ENCODE measurements at places on chromosomes 13 and 19. TPM values are rescaled to one million over a fixed set of nuclear protein-coding genes. Genes with fewer than 3 reads are reported as not detected.

Gene ZNF20
- 4.1 TPM for total RNA-seq

- H3K27ac ChIP-seq: no peak overlapping the region
- no peaks in the 10 kb centered on the region for H3K27me3 ChIP-seq
- no peaks in the 10 kb centered on the region for H3K4me1 ChIP-seq
- no peak overlapping the region for H3K4me3 ChIP-seq
Measured at GRCh38 chr13:61884830-61885229, 469.2 kb upstream of the PCDH20 start.

DNA sequence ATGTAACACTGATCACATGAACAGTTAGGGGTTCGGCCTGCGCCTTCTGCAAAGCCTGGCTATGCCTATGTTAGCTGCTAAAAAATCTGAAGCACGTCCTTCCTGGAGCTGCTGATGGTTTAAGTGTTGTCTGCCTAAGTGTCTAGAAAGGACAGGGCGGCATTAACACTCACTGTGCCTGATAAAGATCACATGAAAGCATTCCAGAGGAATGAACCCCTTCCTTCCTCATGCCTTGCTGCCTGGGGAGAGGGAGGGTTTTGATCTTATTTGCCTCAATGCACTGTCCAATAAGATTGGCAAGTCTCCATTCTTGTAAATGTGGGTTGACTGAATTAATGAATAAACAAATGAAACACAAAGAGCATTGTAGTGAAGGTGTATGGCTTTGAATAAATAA lies 5.2 kb downstream of the DOCK9 start:
- no peaks in the 10 kb centered on the region for H3K36me3 ChIP-seq
- no peak overlapping the region for H3K27ac ChIP-seq
- no peaks in the 10 kb centered on the region for H3K27me3 ChIP-seq
- peaks cover 45% of the 10 kb centered on the region for H3K4me1 ChIP-seq
- no peak for DNase-seq

DNA sequence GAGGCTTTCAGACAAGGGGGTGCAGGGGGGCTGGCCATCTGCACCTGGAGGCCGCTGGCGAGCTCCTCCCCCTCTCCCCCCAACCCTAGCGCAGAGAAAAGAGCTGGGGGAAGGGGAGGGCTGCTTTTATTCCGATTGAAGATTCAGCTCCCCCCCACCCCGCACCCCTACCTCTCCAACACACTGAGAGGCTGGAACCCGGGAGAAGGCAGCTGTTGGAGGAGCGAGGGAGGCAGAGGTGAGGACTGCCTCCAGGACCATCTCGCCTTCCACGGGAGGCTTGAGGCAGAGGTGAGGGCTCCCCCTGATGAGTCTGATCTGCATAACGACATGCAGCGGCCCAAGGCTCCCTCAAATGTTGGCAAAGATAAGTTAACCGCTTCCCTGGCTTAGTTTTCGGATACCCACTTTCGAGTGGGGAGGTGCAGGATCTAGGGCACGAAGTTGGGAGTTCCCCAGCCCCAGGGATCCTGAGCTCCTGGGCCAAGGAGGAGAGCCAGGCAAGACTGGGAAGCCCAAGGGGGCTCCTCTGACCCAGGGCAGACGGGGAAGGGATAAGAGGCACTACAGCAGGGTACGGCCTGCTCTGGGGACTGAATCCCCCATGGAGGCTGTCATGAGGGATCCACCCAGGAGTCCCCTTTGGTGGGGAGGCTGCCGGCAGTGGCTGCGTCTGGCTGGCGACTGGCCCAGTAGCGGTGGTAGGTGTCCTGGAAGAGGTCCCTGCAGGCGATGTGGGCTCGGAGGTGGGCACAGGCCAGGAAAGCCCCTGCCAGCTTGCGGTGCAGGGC lies 1.2 kb upstream of the NUMBL start:
- H3K27me3 ChIP-seq: no peaks in the 10 kb centered on the region
- H3K36me3 ChIP-seq: no peaks in the 10 kb centered on the region
- H3K4me3 ChIP-seq: no peak overlapping the region
- H3K27ac ChIP-seq: no peak overlapping the region
- H3K4me1 ChIP-seq: peaks cover 2% of the 10 kb centered on the region

Gene PCDH20
- total RNA-seq: not detected

GRCh38 chr13:110643768-110644421 lies 28.6 kb downstream of the NAXD start:
- no peaks in the 10 kb centered on the region for H3K27me3 ChIP-seq
- peaks cover 11% of the 10 kb centered on the region for H3K4me1 ChIP-seq
- DNase-seq: no peak
- H3K36me3 ChIP-seq: peaks cover 45% of the 10 kb centered on the region

Gene PCSK4
- total RNA-seq: 3.4 TPM

DNA sequence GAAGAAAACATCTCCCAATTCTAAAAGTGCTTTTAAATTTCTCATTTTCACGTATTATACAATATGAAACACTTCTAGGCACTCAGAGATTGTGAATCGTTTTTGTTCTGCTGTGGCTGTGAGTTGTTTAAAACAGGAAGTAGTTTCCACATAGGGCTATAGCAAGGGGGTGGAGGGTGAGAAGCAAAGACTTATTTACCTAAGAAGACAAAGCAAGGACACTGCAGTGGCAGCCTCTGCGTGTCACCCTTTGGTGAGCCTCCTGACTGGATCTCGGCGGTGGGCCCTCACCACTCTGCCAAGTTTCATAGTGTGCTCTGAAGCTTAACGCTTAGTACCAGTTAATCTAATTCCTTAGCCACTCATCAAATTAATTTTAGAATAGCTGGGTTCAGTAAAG lies 56.8 kb downstream of the TNFSF13B start:
- peaks cover 12% of the 10 kb centered on the region for H3K27me3 ChIP-seq
- DNase-seq: no peak
- no peak overlapping the region for H3K4me3 ChIP-seq
- no peaks in the 10 kb centered on the region for H3K36me3 ChIP-seq

Gene SOX21
- total RNA-seq: not detected

DNA sequence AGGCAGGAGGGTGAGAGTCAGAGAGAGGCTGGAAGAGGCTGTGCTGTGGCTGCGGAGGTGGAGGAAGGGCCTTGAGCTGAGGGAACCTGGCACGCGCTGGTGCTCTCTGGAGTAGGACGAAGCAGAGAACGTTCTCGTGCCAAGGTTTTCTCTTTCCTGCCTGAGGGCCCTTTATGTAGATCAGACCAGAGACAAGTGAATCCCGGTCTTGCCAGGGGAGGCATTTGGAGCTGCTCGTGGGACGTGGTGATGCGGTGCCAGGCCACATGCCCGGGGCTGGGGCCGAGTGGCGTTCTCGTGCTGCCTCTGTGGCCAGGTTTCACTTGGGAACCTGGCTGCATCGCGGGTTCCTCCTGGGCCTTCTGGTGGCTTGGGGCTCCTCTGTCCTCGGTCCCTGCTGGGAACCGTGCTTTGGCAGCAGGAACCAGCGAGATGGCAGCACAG lies 54.2 kb downstream of the KDM4B start:
- no peaks in the 10 kb centered on the region for H3K4me1 ChIP-seq
- H3K27ac ChIP-seq: no peak overlapping the region
- no peak overlapping the region for H3K4me3 ChIP-seq
- H3K27me3 ChIP-seq: no peaks in the 10 kb centered on the region

GRCh38 chr13:35293579-35294226 lies 182.8 kb downstream of the MAB21L1 start:
- H3K27me3 ChIP-seq: no peaks in the 10 kb centered on the region
- no peak overlapping the region for H3K27ac ChIP-seq
- no peaks in the 10 kb centered on the region for H3K4me1 ChIP-seq
- DNase-seq: no peak
- H3K4me3 ChIP-seq: no peak overlapping the region
- no peaks in the 10 kb centered on the region for H3K36me3 ChIP-seq

Gene RAVER1
- total RNA-seq: 79.8 TPM

GRCh38 chr13:98525456-98526181 lies 51.3 kb downstream of the STK24 start:
- H3K36me3 ChIP-seq: peaks cover 10% of the 10 kb centered on the region
- no peak overlapping the region for H3K4me3 ChIP-seq
- peaks cover 75% of the 10 kb centered on the region for H3K4me1 ChIP-seq
- no peak for DNase-seq

Gene SIGLECL1
- total RNA-seq: not detected

Gene SERTAD3
- total RNA-seq: 11.9 TPM

Gene SIGLEC6
- total RNA-seq: 0.29 TPM

Gene MBD3L3
- not detected for total RNA-seq

- DNase-seq: peak; percentile 78
- no peaks in the 10 kb centered on the region for H3K27me3 ChIP-seq
- peaks cover 47% of the 10 kb centered on the region for H3K36me3 ChIP-seq
- H3K4me1 ChIP-seq: peaks cover 19% of the 10 kb centered on the region
- no peak overlapping the region for H3K4me3 ChIP-seq
- H3K27ac ChIP-seq: peak overlapping the region; percentile 25
Measured at GRCh38 chr19:12603714-12604113, 6.9 kb downstream of the ZNF490 start.

Gene KLHL26
- 13.4 TPM for total RNA-seq

DNA sequence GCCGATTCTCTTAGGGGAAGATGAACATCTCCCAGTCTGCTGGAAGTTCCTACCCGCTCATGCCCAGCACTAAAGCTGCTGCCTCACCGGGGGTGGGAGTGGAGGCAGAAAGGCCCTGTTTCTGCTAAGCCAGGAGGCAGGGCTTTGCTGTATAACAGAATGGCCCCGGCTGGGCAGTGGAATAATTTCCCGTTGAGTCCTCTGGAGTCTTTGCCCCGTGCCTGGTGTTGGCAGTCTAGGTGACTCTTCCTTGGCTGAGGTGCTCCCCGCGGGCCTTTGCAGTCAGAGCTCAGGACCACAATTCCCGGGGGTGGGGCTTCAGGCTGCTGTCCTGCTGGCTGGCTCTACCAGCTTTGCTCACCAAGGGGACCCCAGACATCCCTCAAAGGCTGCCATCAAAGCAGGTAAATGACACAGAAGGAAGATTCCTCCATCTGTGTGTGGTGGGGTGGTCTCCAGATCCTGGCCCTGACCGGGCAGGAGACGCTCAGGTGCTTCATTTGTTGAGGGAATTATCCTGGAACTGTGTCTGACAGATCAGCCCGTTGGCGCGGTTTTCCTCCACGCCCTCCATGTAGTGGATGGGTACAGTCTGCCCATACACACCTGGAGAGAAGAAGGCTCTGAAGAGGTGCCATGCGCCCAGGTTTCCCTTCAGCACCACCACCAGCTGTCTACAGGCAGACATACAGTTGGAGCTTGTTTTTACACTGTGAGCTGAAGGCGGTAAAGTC lies 209.9 kb downstream of the TEX29 start:
- H3K4me3 ChIP-seq: no peak overlapping the region
- no peaks in the 10 kb centered on the region for H3K4me1 ChIP-seq
- peaks cover 26% of the 10 kb centered on the region for H3K27me3 ChIP-seq
- no peaks in the 10 kb centered on the region for H3K36me3 ChIP-seq
- no peak overlapping the region for H3K27ac ChIP-seq

- H3K36me3 ChIP-seq: peaks cover 69% of the 10 kb centered on the region
- H3K4me3 ChIP-seq: no peak overlapping the region
- no peak overlapping the region for H3K27ac ChIP-seq
- no peak for DNase-seq
Measured at GRCh38 chr13:23356368-23356767, 77.1 kb downstream of the SACS start.

Gene FNDC3A
- total RNA-seq: 25.7 TPM

Measured in activated CD8-positive, alpha-beta T cell treated with anti-CD3 and anti-CD28 coated beads, Interleukin-2, amount 10 ng/mL, durations not matched to agents 7 days and 5 days (primary cell).